ENCODE measurements at places on chromosomes 7 and 10.

GRCh38 chr7:151406051-151406875 is 3.6 kb downstream of the WDR86 start:
- no peak for DNase-seq

DNA sequence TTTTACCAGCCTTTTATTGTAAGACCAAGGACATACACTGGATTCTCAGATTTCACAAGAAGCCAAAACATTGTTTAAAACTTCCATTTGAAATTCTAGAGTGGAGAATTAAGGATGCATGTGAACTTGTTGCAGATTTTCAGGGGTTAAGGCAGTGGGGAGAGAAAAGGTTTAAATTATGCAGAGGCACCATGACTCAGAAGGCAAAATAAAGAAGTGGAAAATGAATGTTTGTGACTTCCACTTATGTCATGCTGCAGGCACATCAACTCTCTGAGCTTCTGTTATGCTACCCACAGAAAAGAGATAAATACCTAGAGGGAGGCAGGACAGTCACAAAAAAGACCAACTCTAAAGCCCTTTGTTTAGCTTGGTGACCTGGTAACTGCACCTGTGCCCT is 84.4 kb upstream of the BET1 start:
- DNase-seq, result no peak

GRCh38 chr7:153446490-153446889 is 605.7 kb upstream of the DPP6 start:
- DNase-seq, result no peak

- DNase-seq, result no peak
These were observed 45.2 kb upstream of the SPOCK2 start for GRCh38 chr10:72133517-72133916.

GRCh38 chr10:14583252-14583651 is 191.4 kb downstream of the FAM107B start:
- DNase-seq, result no peak

GRCh38 chr10:62815381-62816075 is 638 bp downstream of the EGR2 start:
- no peak for DNase-seq

DNA sequence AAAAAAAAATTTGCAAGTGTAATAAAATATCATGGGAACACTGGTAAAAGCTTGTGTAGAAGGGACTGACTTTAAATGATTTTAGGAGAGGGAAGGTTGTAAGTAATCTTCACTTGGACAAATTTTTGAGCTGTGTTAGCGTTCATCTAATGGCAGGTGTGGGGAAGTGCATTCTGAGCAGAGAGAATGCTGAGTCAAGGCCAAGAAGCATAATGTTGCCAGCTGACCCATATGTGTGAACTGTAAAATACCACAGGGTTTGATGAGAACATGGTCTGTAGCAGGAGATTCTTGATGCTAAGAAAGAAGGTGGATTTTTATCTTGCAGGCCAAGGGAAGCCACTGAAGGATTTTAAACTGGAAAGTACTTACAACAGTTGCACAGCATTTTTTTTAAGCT is 98.2 kb upstream of the ZNF32 start:
- DNase-seq, result no peak

GRCh38 chr7:52956379-52956915 is 79.0 kb upstream of the POM121L12 start:
- DNase-seq, result no peak

DNA sequence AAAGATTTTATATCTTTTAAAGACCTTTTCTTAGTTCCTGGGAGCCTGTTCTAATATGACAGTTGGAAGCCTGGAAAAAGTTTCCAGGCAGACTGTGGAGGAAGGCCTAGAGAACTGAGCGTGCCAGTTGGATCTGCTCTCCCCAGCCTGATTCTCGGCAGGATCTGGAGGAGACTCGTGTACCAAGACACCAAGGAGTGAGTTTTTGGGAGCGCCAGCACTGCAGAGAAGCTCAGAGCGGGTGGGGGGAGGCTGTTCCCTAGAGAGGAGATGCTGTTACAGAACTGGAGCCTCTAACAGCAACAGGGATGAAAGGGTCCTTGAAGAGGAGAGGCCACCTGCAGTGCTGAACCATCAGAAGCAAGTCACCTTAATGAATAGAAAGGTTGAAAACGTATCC is 52.9 kb downstream of the LYZL2 start:
- DNase-seq, result no peak

- no peak for DNase-seq
These were observed 286.8 kb downstream of the PARD3 start for GRCh38 chr10:34528320-34528719.

- DNase-seq, result peak; percentile 43
These were observed 262.8 kb upstream of the TCERG1L start for GRCh38 chr10:131574363-131574706.

DNA sequence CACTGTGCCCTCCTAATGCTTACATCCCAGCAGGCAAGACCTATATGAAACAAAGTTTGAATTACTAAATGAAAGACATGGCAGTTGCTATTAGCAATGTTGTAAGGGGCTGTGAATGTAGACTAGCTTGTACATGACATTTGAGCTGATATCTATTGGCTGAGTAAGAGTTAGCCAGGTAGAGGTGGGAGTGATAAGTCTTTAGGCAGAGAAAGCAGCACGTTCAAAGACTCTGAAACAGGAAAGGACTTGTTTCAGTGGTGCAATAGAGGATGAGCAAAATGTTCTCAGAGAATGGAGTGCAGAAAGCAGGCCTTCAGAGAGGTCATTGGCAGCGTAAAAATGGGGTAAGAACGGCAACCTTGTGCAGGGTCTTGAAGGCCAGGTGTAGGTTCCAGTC is 687.6 kb downstream of the AUTS2 start:
- no peak for DNase-seq

GRCh38 chr7:152419473-152420429 is 16.1 kb downstream of the KMT2C start:
- no peak for DNase-seq

DNA sequence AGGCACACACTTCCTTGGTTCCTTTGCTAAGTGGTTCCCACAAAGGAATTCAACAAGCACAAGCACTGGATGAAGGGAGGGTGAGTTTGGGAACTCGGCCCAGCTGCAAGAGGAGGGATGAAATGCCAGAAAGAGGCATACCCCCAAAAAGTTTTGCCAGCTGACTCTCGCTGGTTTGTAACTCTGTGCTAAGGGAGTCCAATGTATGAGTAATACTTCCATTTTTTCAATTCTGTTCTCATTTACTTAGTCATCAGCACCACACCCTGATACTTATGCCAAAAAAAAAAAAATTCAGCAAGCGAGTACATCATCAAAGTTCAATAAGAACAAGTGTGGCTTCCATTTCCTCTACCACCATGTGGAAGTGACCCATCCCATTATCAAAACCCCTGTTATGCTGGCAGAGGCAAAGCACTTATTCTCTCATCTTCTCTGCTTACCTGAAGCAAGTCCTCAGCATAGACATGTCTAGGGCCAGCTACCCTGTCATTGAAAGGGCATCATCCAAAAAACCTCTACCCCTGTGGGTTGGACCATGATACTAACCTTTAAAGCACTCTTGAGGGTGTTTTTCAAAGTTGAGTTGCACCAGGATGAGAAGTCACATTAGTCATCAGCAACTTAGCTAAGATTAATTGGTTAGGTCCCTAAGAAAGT is 6.9 kb upstream of the HYCC1 start:
- DNase-seq, result no peak

DNA sequence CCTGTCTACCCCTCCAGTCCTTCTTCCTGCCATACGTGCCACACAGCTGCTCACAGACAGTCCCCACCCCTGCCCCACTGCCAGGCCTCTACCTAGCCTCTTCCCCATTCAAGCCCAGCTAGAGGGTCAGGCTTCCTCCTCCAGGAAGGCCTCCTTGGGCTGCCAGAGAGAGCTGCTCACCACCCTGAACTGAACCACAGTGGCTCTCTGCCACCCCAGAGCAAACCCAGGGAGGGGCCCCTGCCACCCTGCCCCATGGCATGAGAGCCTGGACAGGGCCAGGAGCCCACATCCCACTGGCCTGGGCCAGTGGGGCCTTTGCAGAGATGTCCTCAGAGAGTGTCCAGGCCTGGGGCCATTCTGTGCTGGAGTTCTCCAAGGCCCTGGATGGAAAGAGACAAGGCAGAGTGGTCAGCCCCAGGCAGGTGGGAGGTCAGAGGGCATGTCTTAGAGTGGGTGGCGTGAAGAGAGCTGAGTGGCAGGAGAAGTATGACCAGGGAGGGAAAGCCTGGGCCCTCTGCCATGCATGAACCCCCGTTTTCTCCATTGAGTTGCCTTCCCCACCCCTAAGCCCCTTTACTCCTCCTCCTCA is 40.4 kb downstream of the TMEM270 start:
- no peak for DNase-seq

- no peak for DNase-seq
These were observed 44.6 kb downstream of the TAX1BP1 start for GRCh38 chr7:27784399-27785053.

DNA sequence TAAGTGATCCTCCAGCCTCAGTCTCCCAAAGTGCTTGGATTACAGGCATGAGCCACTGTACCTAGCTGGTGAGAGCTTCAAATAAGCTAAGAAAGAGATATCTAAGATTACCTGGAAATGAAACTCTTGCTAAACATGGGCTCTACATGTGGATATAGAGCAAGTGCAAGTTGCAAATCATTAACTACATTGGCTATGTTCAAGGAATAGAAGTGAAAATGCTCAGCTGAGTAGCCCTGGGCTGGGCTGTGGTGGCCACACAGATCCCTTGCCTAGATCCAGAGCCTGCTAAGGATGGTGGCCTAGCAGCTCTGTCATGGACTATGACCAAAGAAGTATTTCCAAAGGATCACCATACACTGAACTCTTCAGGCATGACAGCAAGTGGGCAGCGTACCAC is 209.3 kb downstream of the PLXNA4 start:
- DNase-seq, result no peak

DNA sequence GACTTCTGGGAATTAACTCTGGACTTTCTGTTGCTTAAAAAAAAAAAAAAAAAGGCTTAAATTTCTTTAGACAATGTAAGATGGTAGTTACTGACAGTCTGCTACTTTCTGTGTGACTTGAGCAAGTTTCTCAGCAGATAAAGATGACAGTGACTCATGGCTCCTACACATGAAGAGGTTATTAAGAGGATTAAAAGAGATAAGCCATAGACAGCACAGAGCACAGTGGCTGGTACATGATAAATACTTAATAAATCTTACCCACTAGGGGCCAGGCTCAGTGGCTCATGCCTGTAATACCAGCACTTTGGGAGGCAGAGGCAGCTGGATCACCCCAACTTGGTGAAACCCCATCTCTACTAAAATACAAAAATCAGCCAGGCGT is 174.8 kb downstream of the JAZF1 start:
- DNase-seq, result no peak

DNA sequence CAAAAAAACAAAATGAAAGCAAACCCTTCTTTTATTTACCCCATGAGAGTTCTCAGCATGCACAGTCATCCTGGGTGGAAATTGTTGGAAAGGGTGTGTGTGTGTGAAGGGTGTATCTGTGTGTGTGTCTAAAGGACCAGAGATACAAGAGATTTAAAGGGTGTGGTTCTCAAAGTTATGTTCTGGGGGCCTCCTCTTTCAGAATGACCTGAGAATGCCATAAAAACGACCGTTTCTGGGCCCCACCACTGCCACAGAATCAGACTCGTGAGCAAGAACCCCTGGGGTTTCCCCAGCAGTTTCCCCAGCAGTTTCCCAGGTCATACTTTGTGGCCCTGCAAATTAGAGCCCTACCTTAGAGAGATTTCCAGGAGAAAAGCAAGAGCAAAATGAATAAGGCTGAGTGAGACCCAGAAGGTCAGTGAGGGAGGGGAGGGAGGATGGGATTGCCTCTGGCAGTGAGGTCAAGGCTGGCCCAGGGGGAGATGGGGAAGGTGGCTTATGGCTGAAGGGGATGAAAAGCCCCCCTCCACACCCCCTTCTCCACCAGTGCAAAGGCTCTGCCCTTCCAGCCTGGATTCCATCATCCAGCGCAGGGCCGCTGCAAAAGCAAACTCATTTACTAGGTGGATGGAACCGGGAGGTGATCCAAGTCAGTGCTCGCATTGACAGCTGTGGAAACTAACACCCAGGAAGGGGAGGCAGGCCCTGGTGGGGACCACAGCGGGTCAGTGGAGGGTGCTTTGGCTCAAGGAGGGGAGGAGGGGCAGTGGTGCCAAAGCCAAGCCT is 10.2 kb downstream of the PYROXD2 start:
- DNase-seq, result no peak

DNA sequence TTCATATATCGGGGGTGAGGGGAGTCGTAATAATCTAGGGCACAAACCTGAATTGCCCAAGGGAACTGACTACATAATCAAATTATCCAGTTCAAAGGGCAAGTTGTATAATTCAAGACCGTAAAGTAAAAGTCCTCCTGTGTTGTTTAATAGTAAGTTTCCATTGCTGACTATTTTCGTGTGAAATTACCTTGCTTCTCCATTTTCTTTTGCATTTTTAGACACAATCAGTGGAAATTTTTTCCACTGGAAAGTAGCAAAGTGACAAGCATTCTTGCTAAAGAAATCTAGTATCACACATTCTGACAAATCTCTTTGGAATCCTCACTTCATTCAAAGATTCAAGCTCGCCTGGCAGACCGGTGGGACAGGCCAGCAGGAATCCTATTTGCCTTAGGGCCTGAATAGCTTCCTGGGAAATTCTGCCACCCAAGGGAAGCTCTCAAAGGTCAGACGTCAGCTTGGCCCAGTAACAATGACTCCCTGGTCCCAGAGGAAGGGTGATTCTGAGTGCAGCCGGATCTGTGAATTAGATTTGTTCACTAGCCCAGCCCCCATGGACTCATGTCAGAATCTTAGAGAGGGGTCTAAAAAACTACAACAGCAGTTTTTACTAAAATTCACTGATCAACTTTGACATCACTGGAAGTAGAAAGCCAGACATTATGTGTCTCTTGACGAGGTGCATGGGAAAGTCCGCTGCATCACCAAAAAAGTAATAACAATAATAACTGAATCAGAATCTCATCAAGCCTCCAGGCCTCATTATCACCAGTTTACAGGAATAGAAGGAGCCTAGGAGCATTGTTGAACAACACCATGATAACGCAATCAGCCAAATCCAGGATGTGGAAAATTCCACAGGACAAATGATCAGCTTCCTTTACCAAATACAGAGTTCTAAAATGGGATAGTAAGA is 161.0 kb downstream of the SKIDA1 start:
- peak; percentile 78 for DNase-seq

DNA sequence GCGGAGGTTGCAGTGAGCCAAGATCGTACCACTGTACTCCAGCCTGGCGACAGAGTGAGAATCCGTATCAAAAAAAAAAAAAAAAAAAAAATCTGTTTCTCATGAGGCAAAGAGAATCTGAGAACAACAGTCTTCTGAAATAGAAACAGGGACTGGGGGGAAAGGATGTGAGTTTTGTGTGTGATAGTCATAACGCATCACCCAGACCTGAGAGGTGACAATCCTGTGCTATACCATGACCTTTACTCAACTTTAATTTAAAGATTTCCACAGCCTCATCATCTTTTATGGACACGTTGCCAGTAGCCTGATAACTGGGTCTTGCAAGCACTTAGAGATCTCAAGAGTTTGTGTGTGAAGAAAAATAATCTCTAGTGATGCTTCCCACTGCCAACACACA is 2.3 kb downstream of the ATXN7L1 start:
- no peak for DNase-seq

GRCh38 chr7:29956487-29956836 is 33.1 kb downstream of the SCRN1 start:
- no peak for DNase-seq

- DNase-seq, result no peak
These were observed 15.1 kb upstream of the ZNF273 start for GRCh38 chr7:64887756-64888508.

- no peak for DNase-seq
These were observed 416.4 kb downstream of the TCERG1L start for GRCh38 chr10:130895161-130895560.

- DNase-seq, result no peak
These were observed 34.4 kb downstream of the ASB4 start for GRCh38 chr7:95520136-95520535.

GRCh38 chr10:37860494-37861190 is 3.2 kb upstream of the ZNF248 start:
- no peak for DNase-seq

GRCh38 chr10:6348096-6348874 is 145.6 kb downstream of the PFKFB3 start:
- DNase-seq, result no peak
